ENCODE measurements at places on chromosomes 13 and 19.
A peak's percentile ranks its signal among the peaks of the same experiment; 100 is the strongest.

DNA sequence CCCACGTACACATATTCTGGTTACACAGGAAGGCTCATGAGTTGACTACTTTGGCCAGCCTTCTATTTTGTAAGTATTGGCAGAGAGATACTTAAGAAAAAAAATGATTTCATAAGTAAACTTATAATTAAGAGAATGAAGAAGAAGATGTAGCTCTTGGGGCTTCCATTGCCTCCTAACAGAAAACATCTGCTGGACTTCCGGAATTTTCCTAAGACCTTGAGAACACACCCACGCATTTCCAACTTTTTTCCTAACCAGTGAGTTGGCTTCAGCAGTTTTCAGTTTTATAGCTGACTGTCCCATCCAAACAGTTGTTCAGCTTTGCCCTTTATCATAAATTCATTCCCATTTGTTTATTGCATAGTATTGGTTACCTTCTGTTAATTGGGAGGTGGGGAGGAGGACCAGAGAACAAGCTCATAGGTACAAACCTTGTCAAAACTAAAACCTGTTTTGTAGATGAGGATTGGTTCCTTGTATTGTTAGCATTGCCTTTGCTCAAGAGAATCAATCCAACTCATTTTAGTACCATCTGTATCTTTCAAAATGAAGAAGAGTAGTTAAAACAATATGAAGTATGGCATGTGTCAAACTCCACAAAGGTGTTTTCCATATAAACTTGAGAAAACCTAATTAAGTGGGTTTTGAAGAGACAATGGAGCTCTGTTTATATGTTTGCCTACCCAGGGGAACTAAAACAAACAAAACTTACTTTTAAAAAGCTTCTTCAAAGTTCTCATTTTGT lies 93.9 kb downstream of the COL4A2 start:
- no peak for DNase-seq

DNA sequence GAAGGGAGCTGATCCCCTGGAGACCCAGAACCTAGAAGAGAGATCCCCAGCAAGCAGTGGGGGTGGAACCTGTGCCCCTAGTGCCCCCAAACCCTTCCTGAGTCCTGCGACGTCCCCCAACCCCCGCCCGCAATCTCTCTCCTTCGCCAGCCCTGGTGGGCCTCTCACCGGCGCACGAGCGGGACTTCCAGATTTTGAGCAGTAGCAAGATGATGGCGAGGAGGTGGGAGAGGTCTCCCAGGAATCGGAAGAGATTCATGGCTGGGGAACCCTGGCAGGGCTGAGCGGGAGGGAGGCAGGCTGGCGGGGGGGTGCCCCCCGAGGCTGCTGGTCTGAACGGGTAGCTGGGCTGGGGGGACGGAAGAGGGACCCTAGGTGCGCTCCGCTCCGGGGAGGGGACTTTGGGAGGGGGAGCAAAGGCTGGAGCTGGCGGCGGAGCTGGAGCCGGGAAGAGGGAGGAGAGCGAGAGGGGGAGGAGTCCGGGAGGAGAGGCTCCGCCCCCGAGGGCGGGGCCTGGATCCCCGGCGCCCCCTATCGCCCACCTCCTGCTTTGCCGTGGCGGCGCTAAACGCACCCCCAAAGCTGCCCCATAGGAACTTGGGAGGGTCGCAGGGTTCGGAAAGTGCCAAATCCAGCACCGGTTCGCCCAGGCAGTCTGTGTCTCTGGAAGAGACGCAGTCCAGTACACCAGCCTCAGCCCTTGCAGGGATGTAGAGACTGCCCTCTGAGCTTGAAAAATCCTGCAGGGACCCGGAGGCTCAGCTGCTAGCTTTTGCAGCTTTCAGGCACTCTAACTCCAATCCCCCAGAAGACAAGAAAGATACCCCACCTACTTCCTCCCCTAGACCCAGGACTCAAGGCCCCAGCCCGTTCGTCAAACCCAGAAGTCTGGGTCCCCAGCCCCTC lies at the start of gene KDELR1:
TSS of gene KDELR1 (minus strand) at position 452 of the 906 bp plus-strand sequence. CDS start at position 259, 193 bp downstream.
- no peak for DNase-seq

GRCh38 chr19:56538761-56539263 lies at the start of gene ZFP28:
Gene ZFP28, plus strand, starts transcription at chr19:56538948. Its CDS starts 71 bp downstream, at chr19:56539019.
- no peak for DNase-seq

GRCh38 chr13:23715092-23715761 lies 145.0 kb downstream of the TNFRSF19 start:
- no peak for DNase-seq

GRCh38 chr13:34223984-34224383 lies 406.0 kb downstream of the RFC3 start:
- no peak for DNase-seq

- no peak for DNase-seq
Observed at GRCh38 chr13:27036236-27036981, 135.2 kb downstream of the USP12 start.

DNA sequence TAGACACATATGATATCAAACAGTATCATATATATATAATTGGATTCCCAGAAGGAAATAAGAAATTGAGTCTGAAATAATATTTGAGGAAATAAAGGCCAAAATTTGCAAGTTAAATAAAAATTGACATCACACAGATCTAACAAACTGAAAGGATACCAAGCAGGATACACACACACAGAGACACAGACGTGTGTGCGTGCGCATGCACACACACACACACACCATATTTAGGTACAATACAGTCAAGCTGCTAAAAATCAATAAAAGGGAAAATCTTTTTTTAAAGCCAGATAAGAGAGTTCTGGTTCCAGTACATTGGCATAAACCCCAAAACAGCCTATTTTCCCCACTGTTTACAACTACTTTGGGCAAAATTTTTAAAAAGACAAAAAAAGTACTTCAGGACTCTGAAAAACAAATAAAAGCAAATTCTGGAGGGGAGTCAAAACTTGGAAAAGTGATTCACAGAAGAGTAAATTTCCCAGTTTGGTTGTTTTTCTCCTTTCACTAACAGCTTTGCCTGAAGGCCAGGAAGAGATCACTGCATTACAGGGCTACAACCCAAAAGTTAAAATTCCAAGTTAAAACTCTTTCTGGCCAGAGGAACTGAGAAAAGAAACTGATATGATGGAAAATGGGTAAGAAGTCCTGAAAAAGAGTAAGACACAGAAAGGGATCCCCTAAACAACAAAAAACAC lies 16.2 kb downstream of the MYCBP2 start:
- no peak for DNase-seq

GRCh38 chr19:19865750-19866610 lies at the start of gene ZNF253:
Gene ZNF253, plus strand, starts transcription at chr19:19865882. Its CDS starts 115 bp downstream, at chr19:19865997.
- DNase-seq, result peak; percentile 87

DNA sequence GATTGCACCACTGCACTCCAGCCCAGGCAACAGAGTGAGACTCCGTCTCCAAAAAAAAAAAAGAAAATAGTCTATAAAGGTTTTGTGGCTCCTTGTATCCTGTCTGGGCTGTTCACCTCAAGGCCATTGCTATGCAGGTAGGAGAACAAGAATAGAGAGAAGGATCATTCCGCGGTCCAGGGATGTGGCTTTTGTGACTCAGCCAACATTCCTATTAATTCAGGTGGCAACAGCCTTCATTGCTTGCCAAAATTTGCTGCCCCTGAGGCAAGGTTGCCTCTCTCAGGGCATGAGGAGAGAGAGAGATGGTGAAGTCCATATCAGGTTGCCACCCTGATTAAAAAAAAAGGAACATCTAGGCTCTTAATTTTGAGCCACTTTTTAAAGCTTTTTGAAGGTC lies 8.0 kb downstream of the ZNF551 start:
- DNase-seq, result no peak

DNA sequence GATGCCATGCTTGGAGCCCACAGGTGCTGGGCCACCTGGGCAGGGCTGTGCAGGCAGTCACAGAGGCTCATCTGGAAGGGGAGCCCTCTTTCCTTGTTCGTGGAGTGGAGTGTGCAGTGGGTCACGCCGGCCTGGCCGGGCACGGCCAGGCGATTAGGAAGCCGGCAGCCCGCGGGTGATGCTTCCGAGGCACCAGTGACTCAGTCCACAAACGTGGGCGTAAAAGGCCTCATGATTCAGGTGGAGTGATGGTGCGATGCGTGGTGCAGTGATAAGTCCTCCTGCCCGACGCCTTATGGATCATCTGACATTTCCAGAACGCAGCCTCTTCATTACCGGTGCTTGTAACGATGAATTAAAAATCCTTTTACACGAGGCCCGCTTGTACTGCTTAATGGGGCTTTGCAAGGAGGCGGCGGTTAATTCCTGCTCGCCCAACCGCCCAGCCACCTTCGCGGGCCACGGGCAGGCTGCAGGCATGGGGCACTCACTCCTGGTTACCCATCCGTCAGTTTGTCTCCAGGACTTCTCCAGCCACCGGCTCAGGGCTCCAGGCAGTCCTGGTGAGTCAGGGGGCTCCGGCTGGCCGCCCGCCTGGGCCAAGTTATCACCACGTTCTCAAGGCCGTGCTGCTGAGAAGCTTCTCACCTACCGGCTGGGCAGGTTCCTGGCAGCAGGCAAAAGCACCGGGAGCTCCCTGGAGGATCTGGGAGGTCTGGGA lies 172.4 kb downstream of the KDM4B start:
- no peak for DNase-seq

DNA sequence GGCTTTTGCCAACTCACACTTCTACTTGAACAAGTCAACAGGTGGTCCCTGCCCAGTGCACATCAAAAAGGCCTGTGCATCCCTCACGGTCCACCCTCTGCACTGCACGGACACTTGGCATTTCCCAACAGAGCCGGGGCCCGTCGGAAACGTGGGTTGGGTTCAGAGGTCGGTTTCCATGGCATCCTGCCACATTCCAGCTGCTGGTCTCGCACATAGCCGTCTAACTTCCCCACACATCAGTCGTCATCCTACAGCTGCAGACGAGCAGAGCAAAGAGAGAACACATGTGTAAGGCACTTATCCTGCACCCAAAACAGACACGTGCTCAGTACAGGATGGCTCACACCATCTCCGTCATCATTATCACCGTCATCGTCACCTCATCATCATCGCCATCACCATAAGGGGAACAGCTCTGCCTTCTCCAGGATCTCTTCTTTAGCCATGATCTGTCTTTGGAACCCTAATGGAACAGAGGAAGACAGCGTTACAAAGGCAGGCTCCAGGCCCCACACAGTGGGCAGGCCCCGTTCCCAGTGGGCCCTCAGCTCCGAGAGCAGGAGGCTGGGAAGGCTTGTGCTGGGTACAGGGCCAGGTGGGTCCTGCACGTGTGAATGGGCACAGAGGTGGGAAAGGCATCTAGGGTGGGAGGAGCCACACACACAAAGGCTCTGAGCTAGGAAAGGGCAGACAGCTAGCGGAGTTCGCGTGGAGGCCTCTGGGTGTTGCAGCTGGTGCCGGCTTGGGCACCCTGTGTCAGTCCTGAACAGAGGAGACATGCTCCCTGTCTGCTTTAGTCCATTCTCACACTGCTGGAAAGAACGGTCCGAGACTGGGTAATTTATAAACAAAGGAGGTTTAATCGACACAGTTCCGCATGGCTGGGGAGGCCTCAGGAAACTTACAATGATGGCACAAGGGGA lies 170.8 kb upstream of the SOX1 start:
- DNase-seq, result no peak

DNA sequence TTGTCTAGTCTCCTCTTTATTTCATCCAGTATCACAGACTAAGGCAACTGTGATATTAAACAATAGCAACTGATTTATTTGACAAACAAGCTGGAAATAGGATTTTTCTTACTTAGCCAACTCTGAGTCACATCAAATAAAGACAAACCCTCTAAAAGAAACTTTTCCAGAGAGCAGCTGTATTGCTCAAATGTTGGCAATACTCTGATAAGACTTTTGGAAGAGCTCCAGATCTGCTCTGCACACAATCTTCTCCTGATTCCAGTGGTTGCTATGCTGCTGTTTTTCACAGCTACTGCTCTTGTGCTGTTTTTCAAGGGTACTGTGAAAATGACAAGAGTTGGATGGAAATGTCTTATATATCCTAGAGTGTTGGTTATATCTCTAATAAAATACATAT lies 1479.2 kb downstream of the SLITRK5 start:
- DNase-seq, result peak; percentile 3

- no peak for DNase-seq
Observed at GRCh38 chr19:54317965-54318240, 4.9 kb upstream of the LILRA5 start.

DNA sequence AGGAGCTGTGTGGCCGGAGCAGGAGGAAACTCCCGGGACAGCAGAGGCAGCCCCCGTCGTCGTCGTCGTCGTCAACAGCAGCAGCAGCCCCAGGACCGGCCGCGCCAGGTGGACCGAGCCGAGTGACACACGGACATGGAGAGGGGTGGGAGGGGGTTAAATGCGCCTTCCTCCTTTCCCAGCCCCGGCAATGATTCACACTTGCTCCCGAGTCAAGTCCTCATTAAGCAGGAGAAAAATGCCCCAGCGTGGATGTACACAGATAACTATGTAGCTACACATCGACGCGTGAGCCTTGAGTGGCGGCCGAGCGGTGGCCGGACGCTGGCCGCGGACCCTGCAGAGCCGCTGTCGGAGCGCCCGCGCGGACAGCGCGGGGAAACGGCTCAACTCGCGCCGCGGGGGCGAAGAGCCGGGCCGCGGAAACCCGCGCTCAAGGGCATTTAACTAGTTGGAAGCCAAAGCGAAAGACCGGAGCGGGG lies 645 bp downstream of the UBL3 start:
- no peak for DNase-seq

DNA sequence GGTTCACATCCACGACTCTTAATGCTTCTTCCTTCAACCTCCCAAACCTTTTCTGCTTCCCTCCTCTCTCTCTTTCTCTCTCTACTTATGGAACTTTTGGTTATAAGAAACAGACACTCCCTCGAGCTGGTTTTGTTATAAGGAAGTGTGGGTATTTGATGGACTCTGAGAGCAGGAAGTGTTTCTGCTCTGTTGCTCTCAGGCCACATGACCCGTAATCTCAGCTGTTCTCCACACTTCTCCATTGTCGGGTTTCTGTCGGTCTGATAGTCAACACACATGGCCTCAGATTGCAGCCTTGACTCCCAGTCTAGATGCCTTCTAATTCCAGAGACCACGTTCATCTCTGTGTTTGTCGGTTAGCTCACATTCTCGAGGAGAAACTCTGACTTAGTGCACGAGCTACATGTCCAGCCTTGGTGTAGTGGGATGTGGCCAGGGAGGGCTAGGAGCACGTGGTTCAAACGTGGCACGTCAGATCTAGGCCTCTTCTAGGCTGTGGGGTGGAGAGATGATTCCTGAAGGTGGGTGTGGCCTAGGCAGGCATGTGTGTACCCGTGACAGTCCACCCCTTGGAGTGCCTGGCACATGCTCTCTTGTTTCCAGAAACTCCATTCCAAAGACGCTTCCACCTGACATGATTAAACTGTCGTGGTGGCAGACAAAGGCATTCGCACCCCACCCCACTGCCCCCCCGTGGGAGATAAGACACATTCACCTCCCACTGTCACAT lies 26.3 kb downstream of the CNFN start:
- DNase-seq, result no peak

DNA sequence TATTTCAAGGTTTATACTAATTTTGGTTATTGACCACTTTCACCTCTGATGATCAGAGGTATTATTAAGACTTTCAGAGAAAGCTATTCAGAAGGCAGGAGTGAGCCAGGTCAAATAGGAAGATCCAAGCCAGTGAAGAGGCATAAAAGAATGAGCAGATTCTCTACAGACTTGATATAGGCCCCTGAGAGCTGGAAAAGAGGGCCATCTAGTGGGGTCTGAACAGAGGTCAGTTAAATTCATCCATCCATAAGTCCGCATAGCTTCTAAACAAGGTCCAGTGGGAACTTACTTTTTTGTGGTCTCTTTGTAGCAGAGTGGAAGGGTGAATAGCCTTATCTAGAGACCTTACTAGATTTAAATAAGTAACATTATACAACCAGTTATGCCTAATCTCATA lies 126.6 kb upstream of the UFM1 start:
- DNase-seq, result peak; percentile 9

GRCh38 chr13:101425623-101426022 lies 9.3 kb upstream of the NALCN start:
- no peak for DNase-seq

- DNase-seq, result no peak
Observed at GRCh38 chr19:40907968-40908735, 26.1 kb upstream of the CYP2A7 start.

All from fibroblast of skin of left quadriceps (primary cell).